Stimulated activated CD4-positive, alpha-beta T cell treated with anti-CD3 and anti-CD28 coated beads, Interleukin-12 subunit alpha, Interleukin-12 subunit beta, amount 100 ng/mL, for 4 hours (primary cell): ENCODE measurements at places on chromosomes 5 and 9.

DNA sequence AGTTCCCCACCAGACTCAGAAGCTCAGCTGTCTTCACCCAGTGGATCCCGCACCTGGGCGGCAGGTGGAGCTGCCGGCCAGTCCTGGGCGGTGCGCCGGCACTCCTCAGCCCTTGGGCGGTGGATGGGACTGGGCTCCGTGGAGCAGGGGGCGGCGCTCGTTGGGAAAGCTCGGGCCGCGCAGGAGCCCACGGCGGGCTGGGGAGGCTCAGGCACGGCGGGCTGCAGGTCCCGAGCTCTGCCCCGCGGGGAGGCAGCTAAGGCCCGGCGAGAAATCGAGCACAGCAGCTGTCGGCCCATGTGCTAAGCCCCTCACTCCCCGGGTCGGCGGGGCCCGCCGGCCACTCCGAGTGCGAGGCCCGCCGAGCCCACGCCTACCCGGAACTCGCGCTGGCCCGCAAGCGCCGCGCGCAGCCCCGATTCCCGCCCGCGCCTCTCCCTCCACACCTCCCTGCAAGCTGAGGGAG, 560.0 kb downstream of the BRINP1 start:
- no peak for DNase-seq

DNA sequence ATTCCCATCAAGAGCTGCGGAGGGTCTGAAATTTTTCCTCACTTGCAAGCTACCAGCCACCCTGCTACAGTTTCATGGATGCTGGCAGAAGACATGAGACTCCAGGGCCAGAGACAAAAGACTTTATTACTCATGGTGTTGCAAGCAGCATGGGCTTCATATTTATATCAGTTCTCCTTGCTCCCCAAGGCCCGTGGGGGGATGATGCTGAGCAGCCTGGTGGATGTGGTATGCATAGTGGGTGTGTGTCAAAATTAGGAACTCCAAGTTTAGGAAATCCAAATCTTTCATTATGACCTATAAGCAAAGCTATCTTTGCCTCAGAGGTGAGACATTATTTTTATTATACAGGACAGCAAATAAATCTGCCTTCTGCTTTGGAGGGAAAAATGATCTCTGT, 105.7 kb upstream of the ALDH1B1 start:
- DNase-seq: no peak

DNA sequence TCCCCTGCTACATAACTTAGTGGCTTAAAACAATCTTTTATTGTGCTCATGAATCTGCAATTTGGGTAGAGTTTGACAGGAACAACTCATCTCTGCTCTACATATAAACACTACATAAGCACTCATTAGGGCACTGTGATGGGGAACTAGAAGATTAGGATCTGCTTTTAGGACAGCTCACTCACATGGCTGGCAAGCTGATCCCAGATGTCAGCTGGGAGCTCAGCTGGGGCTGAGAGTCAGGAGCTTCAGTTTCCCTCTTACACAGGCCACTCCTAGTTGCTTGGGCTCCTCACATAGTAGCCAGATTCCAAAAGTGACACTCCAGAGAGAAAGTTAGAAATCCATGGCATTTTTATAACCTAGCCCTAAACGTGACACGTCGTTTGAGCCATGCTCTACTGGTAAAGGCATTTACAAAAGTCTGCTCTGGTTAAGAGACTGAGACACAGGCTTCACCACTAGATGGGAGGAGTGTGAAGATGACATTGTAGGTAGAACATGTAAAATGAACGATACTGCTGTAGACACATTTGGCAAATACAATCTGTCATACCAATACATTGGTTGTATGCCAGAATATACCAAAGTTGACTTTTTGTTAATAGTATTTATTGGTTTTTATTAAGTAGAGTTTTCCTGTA, 23.6 kb downstream of the SCAI start:
- DNase-seq: no peak

DNA sequence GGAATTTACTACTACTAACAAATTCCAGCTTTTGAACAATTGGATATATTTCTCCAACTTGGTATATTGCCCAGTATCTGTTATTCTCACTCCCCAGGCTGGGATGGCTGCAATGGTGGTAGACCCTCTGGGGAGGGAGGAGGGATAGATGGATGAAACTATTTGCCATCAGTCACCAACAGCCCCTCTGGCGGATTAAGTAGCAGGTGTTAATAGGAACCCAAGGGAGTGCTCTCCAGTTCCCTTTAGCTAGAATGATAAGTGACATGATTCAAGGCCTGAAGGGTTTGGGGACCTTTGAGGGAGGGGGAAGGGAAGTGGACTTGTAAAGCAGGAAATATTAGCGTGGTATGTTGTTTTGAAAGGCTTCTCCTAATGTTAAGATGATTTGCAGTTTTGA, 824.0 kb upstream of the ARRDC3 start:
- DNase-seq: no peak

DNA sequence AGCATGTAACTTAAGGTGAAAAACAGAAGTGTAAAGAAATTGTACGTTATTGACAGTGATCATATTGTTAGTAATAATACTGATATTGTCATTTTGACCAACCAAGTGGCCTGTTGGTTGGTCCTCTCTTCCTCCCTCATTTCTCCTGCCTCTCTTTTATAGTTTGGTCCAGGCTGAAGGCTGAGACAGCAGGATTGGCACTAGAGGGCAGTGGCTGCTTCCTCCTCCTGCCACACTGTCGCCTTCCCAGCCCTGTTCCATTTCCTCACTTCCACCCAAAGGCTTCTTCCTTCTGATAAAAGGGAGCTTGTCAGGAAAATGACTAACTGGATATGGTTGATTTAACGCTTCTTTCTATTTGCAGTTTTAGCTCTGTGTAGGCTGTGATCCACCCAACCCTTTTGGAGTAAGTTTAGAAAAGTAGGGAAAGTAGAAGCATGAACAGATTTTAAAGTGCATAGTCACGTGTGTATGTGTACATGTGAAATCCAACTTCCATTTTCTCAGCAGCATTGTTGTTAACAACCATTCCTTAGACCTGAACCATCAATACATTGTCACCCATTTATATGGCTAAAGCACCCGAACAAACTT, 35.6 kb downstream of the PTCD2 start:
- DNase-seq: no peak

GRCh38 chr5:33182986-33183385, 257.8 kb upstream of the TARS1 start:
- DNase-seq: no peak

- DNase-seq: no peak
Measured at GRCh38 chr5:119373449-119373858, 17.6 kb downstream of the TNFAIP8 start.

DNA sequence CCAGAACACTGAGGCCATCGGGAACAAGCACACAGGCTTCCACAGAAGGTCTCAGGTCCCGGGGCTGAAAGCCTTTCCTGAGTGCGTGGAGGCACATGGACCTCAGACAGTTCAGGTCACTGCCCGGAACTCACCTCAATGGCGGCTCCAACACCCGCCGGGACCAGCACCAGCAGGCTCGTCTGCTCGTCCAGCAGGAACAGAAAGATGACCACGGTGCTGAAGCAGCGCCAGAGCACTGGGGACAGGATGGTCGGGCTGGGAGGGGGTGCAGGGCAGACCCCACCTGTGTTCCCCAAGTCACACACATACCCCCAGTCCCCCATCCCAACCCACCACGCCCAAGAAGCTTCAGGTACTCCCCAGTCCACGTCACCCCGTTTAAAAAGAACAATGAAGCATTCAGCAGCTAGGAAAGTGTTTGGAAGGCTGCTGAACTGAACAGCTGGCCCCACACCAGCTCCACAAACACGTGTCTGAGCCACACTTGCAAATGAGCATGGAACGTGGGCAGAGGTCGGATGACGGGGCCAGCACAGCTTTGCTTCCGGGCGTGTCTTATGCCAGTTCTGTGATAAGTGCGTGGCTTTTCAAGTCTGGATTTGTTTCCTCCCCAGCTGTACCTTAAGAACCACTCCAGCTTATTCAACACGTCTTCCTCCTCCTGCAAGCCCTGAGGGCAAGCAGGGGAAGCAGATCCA, 14.6 kb downstream of the CLPTM1L start:
- DNase-seq: no peak

GRCh38 chr5:91645347-91645746, 262.2 kb upstream of the ARRDC3 start:
- DNase-seq: no peak

GRCh38 chr5:151862811-151863472, 61.7 kb downstream of the GLRA1 start:
- no peak for DNase-seq

- no peak for DNase-seq
Measured at GRCh38 chr5:42267091-42267490, 156.1 kb upstream of the GHR start.

- no peak for DNase-seq
Measured at GRCh38 chr5:85972539-85972938, 645.2 kb upstream of the COX7C start.

DNA sequence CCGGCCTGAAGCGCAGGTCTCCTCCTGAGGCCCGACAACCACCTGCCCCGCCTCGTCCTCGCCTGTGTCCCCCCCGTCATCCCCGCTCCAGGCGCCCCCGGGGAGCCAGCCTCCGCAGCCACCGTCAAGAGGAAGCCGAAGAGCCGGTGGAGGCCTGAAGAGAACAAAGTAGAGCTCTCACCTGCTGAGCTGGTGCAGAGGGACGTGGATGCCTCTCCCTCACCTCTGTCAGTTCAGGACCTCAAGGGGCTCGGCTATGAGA, 169.9 kb downstream of the HINT1 start:
- DNase-seq: no peak

- DNase-seq: no peak
Measured at GRCh38 chr5:173236531-173237142, 1.6 kb upstream of the NKX2-5 start.

DNA sequence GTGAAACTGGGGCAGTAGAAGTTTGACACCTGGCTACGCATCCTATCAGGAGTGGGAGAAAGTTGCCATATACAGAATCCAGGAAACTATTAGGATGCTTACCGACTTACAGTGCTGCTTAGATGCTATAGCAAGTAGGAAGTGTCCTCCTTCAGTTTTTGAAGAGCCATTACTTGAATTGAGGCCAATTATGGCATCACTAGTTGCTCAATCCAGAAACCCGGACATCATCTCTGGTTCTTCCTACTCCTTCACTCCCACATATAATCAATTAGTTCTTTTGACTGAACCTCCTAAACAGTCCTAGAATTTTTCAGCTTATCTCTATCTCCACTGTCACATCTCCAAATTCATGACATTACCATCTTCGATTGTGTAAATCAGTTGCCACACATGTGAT, 41.8 kb upstream of the UGCG start:
- DNase-seq: no peak

DNA sequence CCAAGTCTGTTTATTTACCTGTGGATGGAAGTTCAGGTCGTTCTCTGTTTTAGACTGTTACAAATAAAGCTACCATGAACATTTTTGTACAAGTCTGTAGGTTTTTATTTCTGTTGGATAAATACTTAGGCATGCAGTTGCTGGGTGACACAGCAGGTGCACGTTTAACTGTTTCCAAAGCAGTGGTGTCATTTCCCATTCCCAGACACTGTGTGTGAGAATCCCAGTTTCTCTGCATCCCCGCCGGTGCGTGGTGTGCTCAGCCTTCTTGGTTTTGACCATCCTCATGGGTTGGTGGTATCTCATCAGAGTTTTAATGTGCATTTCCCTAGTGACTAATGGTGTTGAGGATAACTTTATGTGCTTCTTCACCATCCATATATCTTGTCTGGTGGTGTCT, 27.2 kb downstream of the AHRR start:
- DNase-seq: no peak

DNA sequence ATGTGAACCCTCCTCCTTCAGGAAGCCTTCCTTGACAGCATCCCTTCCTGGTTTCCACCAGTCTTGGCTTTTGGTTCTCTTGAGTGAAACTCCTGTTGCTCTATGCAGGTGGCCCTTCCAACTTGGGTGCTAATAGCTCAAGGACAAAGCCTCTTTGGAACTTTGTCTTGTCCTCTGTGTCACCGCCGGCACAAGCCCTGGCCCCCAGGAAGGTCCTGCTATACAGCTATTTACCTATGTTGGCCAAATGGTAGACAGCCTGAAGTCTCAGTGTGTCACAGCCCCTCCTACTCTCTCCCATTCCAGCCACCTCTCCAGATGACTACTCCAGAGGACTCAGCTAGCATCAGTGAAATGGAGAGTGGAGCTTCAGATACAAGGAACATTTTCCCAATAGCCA, 94.7 kb upstream of the ZNF618 start:
- no peak for DNase-seq

- no peak for DNase-seq
Measured at GRCh38 chr5:170534177-170534576, 30.4 kb downstream of the KCNIP1 start.

GRCh38 chr9:74742792-74743730, 144.7 kb downstream of the TRPM6 start:
- DNase-seq: no peak
